Activated CD4-positive, alpha-beta memory T cell treated with anti-CD3 and anti-CD28 coated beads for 36 hours (primary cell): ENCODE measurements at places on chromosomes 13 and 19. TPM values are rescaled to one million over a fixed set of nuclear protein-coding genes. Genes with fewer than 3 reads are reported as not detected.
A peak's percentile ranks its signal among the peaks of the same experiment; 100 is the strongest.

Gene SLC10A2
- not detected for total RNA-seq

Gene MYBPC2
- 0.38 TPM for total RNA-seq

- no peak overlapping the region for H3K27ac ChIP-seq
- no peak for DNase-seq
- no peak overlapping the region for H3K4me3 ChIP-seq
- no peaks in the 10 kb centered on the region for H3K4me1 ChIP-seq
- H3K36me3 ChIP-seq, result peaks cover 16% of the 10 kb centered on the region
These were observed 826 bp upstream of the C1QTNF9 start for GRCh38 chr13:24308488-24309020.

DNA sequence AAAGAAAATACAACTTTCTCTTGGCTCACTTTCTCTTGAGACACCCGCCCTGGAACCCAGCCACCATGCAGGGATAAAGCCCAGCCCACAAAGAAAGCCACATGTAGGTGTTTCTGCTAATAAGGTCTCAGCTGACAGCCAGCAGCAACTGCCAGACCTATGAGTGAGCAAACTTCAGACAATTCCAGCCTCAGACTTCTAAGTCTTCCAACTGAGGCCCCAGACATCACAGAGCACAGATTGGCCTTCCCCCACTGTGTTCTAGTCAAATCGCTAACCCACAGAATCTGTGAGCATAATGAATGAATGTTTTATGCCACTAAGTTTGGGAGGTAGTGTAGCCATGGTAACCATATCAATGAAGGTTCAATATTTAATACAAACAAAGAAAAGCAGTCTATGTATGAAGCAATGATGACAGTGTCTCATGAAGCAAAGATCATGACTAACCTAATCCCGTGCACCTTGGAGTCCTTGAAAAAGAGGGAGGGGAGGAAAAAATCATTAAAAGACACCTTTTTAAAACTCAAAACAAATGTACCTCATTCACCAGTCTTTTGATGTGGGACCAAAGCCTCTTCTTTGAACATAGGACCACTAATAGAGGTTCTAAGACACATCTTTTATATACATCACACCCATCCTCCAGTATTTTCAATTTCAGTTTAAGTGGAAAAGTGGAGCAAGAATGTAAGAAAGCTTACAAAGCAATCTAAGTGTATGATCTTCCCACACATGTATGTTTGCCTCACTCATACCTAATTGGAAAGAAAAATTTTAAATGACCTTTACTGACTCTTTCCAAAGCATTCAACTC is 6.2 kb downstream of the MRPS31 start:
- H3K4me1 ChIP-seq, result peaks cover 47% of the 10 kb centered on the region
- no peaks in the 10 kb centered on the region for H3K27me3 ChIP-seq
- H3K4me3 ChIP-seq, result peak overlapping the region; percentile 23
- peak overlapping the region; percentile 85 for H3K27ac ChIP-seq
- peak; percentile 75 for DNase-seq
- H3K36me3 ChIP-seq, result peaks cover 8% of the 10 kb centered on the region

GRCh38 chr13:100040196-100040595 is 48.7 kb upstream of the PCCA start:
- no peak overlapping the region for H3K4me3 ChIP-seq
- H3K27me3 ChIP-seq, result peaks cover 4% of the 10 kb centered on the region
- H3K4me1 ChIP-seq, result no peaks in the 10 kb centered on the region
- H3K36me3 ChIP-seq, result no peaks in the 10 kb centered on the region
- no peak overlapping the region for H3K27ac ChIP-seq

- no peaks in the 10 kb centered on the region for H3K36me3 ChIP-seq
- no peak overlapping the region for H3K27ac ChIP-seq
- no peaks in the 10 kb centered on the region for H3K27me3 ChIP-seq
- no peak for DNase-seq
- H3K4me1 ChIP-seq, result no peaks in the 10 kb centered on the region
These were observed 985.4 kb downstream of the DIAPH3 start for GRCh38 chr13:59178344-59178743.

DNA sequence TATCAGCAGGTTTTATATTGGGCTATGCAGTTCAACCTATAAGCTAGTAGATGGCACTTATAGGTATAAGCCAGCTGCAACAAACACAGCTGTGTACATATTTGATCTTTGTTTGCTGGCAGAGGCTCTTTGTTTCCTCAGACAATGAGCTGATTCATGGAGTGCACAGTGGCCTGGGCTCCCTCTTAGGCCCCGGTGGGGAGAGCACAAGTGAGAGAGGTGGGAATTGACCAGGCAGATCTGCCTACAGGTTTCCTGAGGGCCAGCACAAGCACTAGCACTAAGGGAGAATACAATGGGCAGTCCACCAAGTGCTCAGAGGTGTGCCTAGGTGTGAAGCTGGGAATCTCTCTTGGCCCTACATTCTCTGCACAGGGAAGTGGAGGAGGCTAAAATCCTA is 1390.7 kb downstream of the SLITRK5 start:
- no peaks in the 10 kb centered on the region for H3K27me3 ChIP-seq
- H3K27ac ChIP-seq, result no peak overlapping the region
- DNase-seq, result no peak

Gene GPC5
- 0.29 TPM for total RNA-seq

GRCh38 chr13:33411312-33411711 is 125.8 kb upstream of the STARD13 start:
- no peaks in the 10 kb centered on the region for H3K4me1 ChIP-seq
- H3K4me3 ChIP-seq, result no peak overlapping the region
- DNase-seq, result no peak
- H3K27ac ChIP-seq, result no peak overlapping the region

GRCh38 chr19:21023901-21024300 is 3.4 kb downstream of the ZNF430 start:
- H3K4me3 ChIP-seq, result peak overlapping the region; percentile 20
- peaks cover 65% of the 10 kb centered on the region for H3K36me3 ChIP-seq
- peak overlapping the region; percentile 51 for H3K27ac ChIP-seq
- H3K27me3 ChIP-seq, result no peaks in the 10 kb centered on the region
- DNase-seq, result peak; percentile 15
- peaks cover 74% of the 10 kb centered on the region for H3K4me1 ChIP-seq
